ENCODE measurements at places on chromosomes 16 and 17.

DNA sequence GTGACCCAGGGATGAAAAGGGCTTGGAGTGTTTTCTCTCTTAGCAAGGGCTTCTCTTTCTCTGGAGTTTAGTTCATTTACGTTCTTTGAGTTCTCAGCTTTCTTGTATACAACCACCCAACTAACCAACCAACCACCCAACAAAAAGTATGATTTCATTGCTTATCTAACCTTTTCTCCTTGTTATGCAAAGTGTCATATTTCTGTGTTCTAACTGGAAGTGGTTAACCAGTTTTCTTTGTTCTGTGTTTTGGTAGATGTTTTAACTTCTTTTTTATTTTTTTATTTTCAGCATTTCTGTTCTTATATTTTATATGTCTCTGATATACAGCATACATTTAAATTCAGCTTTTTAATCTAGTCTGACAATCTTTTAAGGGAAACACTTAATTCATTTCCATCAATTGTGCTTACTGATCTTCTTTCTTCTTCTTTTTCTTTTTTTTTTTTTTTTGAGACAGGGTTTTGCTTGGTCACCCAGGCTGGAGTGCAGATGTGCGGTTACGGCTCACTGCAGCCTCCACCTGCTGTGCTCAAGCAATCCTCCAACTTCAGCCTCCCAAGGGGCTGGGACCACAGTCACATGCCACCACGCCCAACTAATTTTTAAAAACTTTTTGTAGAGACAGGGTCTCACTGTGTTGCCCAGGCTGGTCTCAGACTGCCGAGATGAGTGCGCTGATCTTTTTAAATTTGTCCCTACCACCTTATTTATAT lies 29.6 kb downstream of the NLK start:
- no peak for DNase-seq

DNA sequence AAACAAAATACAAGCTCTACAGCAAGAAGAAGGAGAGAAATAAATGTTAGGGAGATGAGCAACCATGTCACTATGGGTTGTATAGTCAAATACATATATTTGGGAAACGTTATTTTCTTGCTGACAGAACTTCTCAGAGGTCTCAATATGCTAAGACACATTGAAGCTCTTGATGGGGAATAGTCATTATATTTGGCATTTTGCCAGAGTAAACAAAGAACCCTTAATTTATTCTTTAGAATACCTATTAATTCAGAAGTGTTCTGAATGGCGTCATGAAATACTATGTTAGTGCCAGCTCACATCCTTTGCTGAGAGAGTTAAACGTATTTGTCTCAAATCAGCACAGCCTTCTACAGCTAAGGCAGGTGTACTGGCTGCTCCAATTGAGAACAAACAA lies 458.9 kb downstream of the CDH13 start:
- DNase-seq = no peak

- DNase-seq = no peak
Measured at GRCh38 chr17:17018021-17018441, 24.2 kb upstream of the MPRIP start.

DNA sequence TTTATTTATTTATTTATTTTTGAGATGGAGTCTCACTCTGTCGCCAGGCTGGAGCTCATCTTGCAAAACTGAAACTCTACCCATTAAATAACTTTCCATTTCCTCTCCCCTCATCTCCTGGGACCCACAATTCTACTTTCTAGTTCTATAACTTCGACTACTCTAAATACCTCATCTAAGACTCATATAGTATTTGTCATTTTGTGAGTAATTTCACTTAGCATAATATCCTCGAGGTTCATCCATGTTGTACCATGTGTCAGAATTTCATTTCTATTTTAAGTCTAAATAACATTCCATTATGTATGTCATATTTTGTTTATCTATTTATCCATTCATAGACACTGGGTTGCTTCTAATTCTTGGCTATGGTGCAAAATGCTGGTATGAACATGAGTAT lies 5.1 kb upstream of the NT5M start:
- no peak for DNase-seq

GRCh38 chr16:83586036-83586435 lies 221.7 kb upstream of the HSBP1 start:
- no peak for DNase-seq

All from heart right ventricle (tissue), 16 donors.